NCI-H1105 treated with DMSO at 0.1 percent for 48 hours (cell line): ENCODE measurements at places on chromosomes 11 and 22.

GRCh38 chr11:119759747-119760412 lies 30.9 kb upstream of the NECTIN1 start:
- no peak for DNase-seq

GRCh38 chr22:20424932-20425565 lies 12.6 kb downstream of the SCARF2 start:
- no peak for DNase-seq

GRCh38 chr22:30121960-30122359 lies 41.7 kb downstream of the HORMAD2 start:
- no peak for DNase-seq

DNA sequence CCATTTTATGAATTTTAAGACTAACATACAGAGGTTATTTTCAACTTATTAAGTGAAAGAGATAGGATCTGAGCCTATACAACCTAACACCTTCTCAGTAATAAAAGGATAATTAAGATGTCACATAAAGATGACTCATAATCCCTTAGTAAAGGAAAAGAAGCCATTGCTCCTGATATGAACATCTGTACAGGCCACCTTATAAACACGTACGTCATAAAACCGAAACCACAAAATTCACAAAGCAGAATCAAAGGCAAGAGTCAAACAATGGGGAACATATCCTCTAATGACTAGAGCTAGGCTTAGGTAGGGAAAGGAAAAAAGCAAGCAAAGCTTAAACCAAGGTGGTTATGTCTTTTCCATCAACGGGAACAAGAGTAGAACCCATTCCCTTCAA lies 103.5 kb downstream of the KCNA4 start:
- DNase-seq = no peak

DNA sequence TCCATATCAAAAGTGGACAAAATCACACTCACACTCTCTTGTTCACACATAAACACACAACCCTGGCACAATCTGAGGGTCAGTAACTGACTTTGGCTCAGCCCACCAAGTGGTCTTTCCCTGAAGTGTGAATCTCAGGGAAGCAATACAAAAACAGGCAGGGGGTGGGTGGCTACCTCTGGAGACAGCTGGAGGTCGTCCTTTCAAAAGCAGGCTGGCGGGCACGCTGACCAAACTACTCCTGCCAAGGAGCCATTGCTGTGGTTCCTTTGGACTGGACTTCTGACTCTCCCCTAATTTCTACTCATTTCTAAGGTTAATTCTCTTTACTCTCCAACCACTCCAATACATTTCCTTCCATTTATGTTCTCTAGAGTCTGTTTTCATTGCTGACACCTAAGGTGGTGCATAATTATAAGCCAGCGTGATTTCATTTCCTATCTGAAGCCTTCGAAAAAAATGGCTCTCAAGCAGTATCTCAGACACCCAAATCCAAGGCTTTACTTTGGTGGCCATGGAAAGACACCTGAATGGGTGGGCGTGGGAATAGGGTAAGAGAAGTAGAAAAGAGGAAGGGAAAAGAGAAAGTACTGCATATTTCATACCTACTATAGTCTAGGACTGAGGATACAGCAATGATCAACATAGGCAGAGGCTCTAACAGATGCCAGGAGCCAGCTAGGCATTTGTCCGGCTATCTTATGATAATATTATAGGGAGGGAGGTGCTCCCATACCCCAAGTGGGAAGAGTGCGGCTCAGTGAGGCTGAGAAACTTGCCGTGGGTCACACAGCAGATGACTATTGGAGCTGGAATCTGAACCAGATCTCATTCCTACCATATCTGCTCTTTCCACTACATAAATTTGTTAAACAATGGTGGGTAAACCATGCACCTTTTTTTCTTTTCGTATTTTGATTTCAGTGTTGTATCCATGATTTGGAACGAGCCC lies 22.0 kb downstream of the FZD4 start:
- DNase-seq = no peak

DNA sequence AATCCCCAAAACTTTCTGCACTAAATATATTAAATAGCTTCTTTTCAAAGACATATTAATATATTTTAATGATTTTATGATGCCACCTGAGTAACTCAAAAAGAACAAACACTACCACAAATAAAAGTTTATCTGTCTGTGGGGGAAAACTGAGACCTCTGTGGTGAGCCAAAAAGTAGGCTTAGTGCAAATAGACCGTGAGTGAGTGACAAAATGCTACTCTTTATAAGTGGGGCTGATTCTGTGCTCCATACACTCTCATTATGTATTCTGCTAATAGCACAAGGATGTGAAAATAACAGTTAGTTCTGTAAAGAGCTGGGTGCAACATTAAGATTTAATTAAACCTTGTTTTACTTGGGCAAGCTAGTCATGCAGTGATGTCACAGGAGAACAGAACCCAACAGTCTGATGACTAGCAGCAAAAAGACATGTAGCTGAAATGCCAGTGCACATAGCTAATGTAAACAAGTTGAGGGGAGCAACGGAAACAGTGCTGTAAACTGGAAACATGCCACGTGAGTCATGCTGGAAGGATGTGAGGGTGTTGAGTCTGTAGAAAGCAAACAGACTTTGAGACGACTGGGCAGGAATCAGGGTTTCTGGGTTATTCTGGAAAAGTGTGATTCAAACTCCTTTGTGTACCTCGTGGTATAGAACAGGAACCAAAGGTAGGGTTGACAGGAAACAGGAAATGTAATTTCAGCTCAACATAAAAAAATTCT lies 1130.4 kb downstream of the LRRC4C start:
- peak; percentile 46 for DNase-seq

GRCh38 chr22:33723915-33724314 lies 196.4 kb downstream of the LARGE1 start:
- no peak for DNase-seq

- no peak for DNase-seq
Observed at GRCh38 chr11:88353835-88354496, 16.4 kb upstream of the CTSC start.

DNA sequence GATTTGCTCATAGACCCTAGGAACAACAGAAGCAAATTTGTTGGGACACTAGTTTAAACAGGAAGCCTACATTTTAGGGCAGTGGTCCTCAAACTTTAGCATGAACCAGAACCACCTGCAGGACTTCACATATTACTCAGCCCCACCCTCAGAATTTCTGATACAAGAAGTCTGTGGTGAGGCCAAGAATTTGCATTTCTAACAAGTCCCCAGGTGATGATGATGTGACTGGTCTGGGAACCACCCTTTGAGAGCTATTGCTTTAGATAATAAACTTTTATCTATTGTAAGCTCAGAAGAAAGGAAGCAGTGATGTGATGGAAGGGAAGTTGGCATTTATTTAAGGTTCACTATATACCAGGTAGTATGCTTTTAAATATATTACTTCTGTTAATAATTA lies 194.0 kb downstream of the FAM181B start:
- no peak for DNase-seq

GRCh38 chr11:94007906-94008305 lies 13.2 kb upstream of the HEPHL1 start:
- DNase-seq = no peak

GRCh38 chr11:78549624-78550409 lies 24.8 kb downstream of the NARS2 start:
- DNase-seq = no peak

DNA sequence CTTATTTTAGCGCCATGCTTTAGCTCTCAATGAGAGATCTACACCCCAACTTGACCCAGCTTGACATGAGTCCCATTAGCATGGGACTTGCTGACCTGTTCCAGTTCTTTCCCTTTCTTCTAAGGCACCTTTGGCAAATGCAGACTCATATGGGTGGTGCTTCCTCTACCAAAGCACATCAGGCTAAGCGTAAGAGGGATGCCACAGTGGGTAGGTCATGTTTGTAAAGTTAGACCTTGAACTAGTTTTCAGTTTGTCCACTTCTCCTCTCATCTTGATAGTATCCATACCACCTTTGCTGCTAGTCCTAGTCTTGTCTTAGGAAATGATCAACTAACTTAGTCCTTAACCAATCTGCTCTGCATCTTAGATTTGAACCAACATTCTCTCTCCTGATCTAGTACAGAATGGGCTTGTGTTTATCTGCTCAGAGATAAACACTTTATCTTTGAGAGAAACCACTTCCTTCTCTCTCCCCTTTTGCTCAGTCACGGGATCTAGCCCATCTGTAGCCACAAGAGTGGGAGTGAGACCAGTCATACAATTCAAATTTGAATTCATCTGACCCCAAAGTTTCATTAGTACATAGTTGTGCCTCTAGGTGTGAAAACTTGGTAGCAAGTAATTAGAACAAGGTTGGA lies 72.1 kb upstream of the CD44 start:
- DNase-seq = no peak

DNA sequence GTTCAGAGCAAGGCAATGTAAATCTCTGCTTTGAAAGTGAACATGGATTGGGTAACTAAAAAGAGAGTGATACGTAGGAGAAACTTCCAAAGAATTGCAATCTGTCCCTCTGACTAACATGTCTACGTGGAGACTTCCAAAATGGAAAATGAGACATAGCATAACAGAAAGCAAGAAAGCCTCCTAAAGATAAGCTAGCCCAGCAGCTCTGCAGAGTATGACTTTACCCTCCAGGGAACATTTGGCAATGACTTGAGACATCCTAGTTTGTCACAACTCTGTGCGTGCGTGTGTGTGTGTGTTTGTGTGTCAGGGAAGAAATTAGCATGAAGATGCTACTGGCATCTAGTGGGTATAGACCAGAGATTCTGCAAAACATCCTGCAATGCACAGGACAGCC lies 817.4 kb downstream of the NTM start:
- DNase-seq = no peak

GRCh38 chr11:132260636-132261035 lies 890.2 kb downstream of the NTM start:
- DNase-seq = no peak

DNA sequence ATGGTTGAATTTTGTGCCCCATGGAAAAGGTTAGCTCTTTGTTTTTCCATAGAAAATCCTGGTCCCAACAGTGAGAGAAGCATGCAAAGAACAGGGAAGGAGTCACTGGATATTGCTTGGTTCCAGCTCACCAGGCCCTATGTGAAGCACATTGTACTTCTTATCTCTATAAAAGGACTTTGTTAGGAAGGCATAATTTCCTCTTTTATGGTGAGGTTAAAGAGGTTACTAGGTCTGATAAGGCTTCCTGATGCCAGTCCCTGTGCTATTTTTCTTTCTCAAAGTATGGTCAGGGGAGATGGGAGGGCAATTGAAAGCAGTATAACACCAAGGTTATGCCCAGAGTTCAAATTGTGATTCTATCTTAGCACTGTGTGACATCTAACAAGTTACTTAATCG lies 162.6 kb downstream of the KIF18A start:
- no peak for DNase-seq

DNA sequence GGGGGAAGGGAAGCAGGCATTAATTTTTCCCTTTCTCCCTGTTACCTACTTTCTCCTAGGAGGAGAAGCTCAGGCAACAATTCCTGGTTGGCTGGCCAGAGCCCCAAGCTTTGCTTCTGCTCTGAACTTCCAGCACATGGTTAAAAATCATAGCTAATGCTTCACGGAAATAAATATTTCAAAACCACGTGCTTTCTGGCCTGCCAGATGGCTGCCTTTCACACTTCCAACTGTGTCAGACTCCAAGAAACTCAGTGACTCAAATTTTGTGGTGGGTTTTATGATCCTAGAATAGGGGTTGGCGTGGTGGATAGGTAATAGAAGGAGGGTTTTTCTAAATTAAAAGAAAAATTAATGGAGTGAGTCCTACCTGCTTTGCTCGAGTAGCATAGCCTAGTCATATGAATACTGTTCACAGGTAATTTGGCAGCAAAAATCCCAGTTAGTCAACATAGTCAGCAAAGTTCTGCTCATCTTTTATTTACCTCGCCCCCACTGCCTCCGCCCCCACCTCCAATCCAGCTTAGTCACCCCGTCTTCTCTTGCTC lies 58.6 kb downstream of the SC5D start:
- no peak for DNase-seq

DNA sequence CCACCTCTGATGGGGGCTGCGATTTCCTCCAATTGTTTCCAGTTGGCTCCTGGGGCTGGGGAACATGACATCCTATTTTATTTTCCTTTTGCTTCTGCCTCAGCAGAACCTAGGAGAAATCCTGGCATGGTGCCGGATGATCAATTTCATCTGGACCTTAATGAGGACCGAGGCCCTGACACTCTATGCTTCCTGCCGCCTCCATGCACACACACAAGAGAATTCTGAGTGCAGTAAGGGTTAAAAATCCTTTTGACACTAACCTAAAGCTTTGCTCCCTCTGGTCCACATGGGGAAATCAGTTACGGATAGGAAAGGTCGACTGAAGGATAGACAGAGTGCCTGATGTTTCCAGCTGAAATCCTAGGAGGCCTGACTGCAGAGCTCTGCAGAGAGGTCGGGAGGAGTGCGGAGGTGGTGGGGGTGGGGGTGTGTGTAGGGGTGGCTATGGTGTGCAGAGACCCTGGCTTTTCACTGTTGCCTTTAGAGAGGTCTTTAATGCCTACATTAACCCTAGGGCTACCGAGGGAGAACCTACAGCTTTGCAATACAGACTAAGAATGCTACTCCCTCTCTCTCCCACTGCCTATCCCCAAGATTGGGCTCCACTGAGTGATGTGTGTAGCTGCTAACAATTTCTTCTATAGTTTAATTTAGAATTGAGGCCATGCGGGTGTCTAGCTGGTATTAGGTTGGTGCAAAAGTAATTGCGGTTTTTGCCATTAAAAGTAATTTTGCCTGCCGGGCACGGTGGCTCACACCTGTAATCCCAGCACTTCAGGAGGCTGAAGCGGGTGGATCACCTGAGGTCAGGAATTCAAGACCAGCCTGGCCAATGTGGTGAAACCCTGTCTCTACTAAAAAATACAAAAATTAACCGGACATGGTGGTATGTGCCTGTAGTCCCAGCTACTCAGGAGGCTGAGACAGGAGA lies 53.6 kb upstream of the INCENP start:
- no peak for DNase-seq

DNA sequence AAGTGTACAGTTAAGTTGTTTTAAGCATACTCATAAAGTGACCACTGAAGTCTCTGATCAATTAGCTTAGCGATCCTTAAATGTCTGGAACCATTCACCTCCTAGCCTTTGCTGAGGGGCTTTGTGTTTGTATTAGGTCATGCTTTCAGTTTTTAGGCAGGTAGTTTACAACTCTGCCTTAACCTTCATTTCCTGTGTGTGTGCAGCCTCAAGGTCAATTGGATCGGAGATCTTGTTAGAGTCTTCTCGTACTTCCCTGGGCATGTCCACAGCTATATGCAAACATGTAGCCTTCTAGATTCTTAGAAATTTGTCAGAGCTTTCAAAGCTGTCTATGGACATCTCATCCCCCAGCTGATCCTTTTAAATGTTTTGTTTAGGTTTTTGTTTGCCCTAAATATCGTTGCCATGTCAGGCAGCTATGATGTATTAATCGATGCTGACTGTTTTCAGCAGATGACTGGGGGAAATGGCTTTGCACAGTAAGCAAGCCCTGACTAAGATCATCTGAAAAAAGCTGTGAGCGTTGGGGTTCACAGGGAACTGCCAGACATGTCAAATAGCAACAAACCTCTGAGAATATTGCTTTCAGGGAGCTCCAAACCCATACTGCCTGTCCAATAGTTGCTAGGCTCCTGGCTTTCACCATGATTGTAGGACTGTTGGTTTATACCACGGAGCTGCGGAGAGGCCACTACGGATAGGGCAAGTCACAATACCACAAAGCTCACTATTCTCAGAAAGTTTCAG lies 45.6 kb downstream of the GLYAT start:
- no peak for DNase-seq
